NCI-H1092 (cell line): ENCODE measurements at places on chromosomes 7 and 10.

- no peak for DNase-seq
Observed at GRCh38 chr7:94250124-94250523, 144.6 kb upstream of the COL1A2 start.

GRCh38 chr7:124257638-124258308 is 224.9 kb upstream of the TMEM229A start:
- no peak for DNase-seq

- DNase-seq = no peak
Observed at GRCh38 chr7:77454802-77455201, 38.7 kb upstream of the GSAP start.

GRCh38 chr7:602341-603141 is 82.9 kb upstream of the PDGFA start:
- no peak for DNase-seq

DNA sequence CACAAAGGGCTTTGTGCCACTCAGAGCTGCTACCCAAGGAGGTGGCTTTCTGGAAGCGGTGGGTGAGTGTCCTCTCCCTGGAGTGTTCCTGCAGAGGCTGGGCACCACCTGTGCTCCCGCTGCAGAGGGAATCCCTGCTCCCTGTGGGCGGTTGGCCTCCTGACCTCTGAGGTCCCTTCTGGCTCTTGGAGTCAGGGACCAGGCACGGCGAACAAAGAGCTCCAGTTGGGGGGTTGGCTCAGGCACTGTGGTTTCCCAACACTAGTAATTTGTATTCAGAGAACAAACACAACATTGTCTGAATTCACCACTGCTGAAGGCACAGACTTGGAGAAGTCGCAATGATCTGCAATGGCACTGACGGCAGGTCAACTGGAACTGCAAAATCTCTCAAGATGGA is 328.9 kb downstream of the PRPF18 start:
- no peak for DNase-seq

DNA sequence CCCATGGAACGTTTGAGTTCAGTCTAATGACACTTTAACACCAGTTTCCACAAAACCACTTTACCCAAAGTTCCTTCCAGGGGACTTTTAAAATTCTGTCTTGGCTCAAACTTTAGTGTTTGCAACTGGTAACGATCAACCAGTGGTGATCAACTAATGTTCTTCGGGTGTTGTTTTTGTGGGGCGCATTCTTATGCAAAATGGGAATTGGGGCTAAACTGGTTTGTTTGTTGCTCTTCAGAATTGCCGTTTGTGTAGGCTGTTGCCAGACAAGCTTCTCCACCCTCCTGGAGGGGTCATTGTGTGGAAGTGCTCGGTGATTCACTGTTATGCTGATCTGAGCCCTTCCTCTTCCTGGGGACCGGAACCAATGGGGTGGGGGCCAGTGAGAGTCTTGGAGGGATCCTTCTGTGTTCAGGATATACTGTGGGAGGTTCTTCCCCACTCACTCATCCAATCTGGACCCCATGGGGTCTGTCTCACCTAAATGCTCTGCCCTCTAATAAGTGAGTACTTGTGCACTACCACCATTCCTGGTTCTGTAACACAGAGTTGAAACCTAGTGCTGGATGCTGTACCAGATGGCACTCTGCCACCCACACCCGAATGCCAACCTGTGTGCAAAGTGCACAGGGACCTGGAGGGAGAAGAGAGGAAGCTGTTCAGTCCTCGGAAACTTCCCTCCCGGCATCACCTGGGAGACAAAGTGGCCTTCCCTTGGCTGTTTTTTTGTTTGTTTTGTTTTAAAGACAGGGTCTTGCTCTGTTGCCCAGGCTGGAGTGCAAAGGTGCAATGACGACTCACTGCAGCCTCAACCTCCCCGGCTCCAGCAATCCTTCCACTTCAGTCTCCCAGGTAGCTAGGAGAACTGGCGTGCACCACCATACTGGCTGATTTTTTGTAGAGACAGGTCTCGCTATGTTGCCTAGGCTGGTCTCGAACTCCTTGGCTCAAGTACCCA is 2.1 kb downstream of the NFE2L3 start:
- DNase-seq = no peak

- peak; percentile 23 for DNase-seq
Observed at GRCh38 chr10:29735628-29736365, 101.0 kb upstream of the SVIL start.

DNA sequence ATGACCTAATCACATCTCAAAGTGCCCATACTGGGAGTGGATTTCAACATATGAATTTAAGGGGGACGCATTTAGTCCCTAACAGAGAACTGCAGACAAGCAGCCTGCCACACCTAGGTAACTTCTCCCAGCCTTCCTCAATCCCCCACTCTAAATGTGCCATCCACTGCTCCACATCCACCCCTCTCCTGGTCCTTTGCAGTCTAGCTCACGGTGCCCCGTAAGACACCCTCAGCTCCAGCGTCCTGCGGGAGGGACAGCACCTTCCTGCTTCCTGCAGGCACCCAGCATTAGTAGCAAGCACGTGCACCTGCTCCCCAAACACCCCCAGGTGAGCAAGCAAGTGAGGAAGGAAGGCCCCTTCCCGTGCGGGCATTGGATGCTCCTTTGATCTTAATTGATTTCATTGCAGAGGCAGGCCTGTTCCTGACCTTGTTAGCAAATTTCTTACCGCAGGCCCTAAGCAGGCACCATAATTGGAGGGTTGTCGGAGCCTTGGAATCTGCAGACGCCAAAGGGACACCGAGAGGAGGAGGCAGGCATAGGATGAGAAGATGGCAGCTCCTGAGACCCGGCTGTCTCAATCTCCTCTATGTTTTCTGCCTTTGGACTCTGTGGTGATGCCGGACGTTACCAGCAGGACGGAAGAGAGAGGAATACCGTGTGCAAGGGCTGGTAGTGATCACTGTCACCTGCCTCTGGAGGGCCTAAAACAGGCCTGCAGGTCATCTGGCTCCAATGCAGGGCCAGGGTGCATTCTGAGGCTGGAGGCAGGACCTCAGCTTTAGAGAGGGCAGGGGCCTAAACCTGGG is 75.8 kb upstream of the CHST15 start:
- no peak for DNase-seq

GRCh38 chr7:142804728-142805207 is 34.0 kb downstream of the PRSS2 start:
- no peak for DNase-seq

- DNase-seq = no peak
Observed at GRCh38 chr10:121522831-121523230, 75.4 kb downstream of the FGFR2 start.

- no peak for DNase-seq
Observed at GRCh38 chr7:135151132-135151531, 3.3 kb downstream of the TMEM140 start.

- DNase-seq = no peak
Observed at GRCh38 chr7:156386097-156386496, 254.5 kb upstream of the RNF32 start.

DNA sequence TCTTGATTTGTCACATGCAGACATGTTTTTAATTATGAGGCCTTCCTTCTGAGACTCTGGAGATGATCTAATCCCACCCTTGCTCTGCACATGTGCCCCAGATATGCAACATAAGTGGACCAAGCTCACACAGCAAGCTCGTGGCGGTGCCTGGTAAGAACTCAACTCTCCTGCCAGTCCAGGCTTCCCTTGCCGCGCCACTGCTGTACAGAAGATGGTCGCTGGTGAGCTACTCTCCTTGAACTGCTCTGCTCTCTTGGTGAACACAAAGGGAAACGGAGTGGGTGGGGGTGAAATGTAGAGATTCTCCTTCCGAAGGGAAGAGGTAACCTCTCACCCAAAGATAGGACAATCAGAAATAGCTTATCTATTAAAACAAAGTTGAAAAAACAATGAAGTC is 25.7 kb downstream of the MYOF start:
- no peak for DNase-seq

GRCh38 chr10:21002091-21002878 is 105.2 kb upstream of the NEBL start:
- no peak for DNase-seq

- no peak for DNase-seq
Observed at GRCh38 chr7:106065575-106066500, 46.3 kb downstream of the SYPL1 start.

DNA sequence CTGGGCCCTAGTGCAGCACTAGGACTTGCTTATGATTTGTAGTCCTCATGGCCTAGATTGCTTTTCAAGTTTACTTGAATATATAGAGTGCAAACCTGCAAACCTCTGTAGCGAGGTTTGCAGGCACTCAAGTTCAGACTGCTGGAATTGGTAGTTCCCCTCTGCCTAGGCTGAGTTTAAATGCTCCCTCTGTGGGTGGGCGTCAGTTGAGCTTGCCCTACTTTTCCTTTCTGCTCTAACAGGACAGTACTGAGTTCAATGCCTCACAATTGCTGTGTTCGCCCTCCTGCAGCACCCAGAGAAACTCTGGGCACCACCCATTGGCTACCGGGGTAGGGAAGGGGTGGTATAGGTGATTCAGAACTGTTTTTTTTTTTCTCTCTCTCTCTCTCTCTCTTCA is 31.6 kb downstream of the MYO3A start:
- DNase-seq = no peak

DNA sequence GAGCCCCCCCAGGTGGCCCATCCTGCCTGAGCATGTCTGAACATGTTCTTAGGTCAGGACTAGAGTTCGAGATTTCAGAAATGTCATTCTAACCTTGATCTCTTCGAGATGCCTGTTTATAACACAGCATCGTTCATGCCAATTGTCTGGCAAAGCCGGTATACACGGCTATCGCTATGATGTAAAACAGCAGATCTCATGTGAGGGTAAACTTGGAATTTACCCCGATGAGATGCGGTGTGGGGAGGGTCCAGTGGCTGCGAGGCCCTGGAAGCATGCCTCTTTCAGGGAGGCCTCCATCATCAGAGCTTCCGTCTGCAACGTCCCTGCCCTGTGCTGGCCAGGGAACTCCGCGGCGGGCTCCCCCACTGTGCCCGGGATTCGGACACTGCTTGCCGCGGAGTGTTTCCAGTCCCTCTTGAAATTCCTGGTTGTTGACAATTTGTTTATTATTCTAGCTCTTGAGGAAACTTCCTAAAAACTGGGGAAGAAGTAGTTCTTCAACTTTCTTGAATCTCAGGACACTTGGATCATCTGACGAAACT is 168.6 kb upstream of the RHEB start:
- no peak for DNase-seq

- no peak for DNase-seq
Observed at GRCh38 chr7:134329614-134330346, 13.1 kb upstream of the SLC35B4 start.

DNA sequence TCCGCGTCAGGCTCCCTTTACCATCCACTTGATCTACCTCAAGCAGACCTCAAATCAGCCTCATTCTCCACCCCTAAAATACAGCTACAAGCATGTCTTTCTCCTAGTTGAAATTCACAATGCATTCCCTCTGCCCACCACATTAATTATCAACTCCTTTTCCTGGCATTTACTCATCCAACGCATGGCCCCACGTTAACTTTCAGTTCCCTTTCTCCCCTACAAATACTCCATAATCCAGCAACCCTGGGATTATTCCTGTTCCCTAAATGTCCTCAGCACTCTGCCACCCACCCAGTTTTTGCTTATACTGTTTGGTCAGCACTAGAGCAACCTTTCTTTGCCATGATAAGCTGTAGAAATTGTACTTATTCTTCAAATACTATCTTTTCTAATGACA is 5.7 kb upstream of the VIM start:
- no peak for DNase-seq

DNA sequence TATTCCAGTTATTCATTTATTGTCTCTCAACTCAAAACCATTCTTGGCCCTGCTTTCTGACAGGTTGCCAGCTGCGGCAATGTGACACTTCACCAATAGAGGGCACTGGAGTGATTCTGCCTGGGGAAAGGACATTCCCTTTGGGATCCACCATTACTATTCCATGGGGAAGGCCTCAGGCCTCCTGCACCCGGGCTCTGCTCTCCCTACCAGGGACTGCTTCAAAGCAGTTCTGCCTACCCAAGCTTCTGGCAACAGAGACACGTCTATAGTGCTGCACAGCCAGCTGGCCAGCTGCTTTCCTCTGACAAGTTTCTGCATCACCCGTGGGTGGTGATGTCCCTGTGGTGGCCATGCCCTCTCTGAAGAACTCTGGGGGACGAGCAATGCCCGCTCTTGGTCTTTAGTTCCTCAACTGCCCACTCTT is 163.8 kb downstream of the ELMO1 start:
- peak; percentile 50 for DNase-seq

- DNase-seq = no peak
Observed at GRCh38 chr10:30529373-30529998, 95.5 kb downstream of the MAP3K8 start.

GRCh38 chr7:134368851-134369544 is 52.3 kb upstream of the SLC35B4 start:
- no peak for DNase-seq

GRCh38 chr7:101615446-101615845 is 13.7 kb downstream of the MYL10 start:
- DNase-seq = no peak

DNA sequence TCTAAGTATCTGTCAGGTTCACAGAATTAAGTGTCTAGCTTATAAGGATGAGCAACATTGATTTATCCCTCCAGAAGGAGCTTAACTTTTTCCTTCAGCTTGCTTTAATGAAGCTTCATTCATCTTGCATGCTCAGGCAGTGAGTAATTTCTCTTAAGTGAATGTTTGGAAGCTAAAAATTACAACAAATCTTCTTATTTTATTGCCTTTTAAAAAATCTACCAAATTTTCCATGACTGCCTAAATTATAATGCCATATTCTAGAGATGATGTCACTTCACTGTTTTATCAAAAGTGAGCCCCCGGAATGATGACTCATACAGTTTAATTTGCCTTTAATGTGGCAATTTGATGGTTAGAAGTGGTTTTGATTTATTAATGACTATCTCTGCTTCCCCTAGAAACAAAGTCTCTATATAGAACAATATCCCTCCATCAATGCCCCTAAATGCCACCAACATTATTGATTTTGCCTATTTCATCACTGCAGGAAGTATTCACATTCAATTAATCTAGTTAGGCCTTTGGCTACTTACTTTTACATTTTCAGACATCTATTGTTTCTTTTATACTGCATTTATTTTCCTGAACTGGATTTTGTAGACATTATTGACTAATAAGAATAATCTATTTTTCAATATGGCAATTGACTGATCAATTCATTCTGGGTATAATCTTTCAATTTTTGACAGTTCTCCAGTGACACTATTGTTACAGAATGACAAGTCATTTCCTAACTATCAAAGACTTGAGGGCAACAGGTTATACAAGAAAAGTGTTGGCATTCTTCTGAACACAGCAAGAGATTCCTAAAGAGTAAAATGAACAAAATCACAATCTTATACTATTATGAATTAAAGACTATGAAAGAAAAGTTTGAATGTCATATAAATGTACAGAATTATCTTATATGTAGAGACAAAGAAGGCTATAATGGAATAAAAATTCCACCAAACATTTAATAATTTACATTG is 139.3 kb upstream of the ODAD2 start:
- no peak for DNase-seq

DNA sequence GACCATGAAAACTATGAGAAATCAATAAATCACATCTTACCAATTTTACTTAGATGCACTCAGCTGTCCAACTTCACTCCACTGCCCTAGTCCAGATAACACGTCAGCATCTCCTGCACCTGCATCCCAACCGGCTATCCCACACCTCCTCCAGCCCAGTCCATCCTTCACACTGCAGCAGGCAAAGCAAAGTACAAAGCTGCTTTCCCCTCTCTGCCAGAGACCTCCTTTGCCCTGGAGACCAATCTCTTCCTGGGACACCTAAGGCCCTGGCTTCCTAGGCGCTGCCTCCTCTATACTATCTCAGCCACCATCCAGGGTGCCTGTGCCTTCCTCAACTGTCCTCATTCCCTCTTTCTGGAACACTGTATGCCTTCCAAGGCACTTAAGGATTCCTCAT is 90.3 kb upstream of the DDC start:
- no peak for DNase-seq

- DNase-seq = no peak
Observed at GRCh38 chr7:3301831-3302618, 973 bp downstream of the SDK1 start.
